Fibroblast of skin of abdomen (primary cell): ENCODE measurements at places on chromosomes 16 and 17.

- no peak for DNase-seq
Measured at GRCh38 chr16:89090669-89091426, 2.8 kb upstream of the ACSF3 start.

GRCh38 chr16:30004811-30005242 lies 6.0 kb downstream of the DOC2A start:
- DNase-seq, result no peak

DNA sequence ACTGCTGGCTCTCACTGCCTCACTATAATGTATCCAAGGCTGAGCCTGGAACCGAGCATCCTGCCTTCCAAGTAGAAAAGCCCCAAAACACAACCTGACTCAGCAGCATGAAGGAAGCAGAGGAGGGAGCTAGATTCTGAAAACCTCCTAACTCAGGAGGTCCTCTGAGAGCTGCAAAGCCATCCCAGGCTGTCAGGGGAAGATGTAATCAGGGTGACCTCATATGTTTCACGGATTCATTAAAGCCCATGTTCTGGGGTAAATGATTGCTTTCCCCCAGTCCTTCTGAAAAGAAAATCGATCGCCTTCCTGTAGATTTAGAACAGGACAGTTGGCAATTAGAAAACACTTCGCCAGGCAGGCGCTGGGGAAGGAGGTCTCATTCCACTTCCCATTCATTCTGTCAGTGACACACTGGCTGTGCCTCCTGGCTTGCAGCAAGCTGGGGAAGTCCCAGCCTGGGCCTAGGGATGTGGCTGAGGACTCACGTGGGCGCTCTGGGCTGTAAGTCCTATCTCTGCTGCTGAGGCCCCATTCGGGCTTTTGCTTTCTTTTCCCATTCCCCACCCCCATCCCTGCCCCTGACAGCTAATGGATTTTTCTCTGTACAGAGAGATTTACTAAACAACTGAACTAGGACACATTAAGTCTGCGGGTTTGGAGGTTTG lies 75.7 kb upstream of the TMEM132E start:
- no peak for DNase-seq

- no peak for DNase-seq
Measured at GRCh38 chr16:3259836-3260235, 3.4 kb upstream of the MEFV start.

DNA sequence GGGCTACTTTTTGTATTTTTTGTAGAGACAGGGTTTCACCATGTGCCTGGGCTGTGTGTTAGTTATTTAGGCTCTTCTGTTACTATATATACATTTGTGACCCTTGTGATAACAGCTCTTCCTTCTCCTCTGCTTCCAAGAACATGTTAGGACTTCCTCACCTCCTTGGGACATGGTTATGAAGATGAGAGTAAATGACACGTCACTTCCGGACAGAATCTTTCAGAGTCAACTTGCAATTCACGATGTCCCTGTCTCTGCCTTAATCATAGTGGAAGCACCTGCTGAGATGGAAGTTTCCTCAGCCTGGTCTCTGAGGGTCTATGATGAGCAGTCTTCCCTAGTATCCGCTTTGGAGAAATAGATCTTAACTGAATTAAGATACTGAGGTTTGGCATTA lies 42.9 kb downstream of the CCDC42 start:
- no peak for DNase-seq

- no peak for DNase-seq
Measured at GRCh38 chr17:51765282-51766135, 393.0 kb downstream of the CA10 start.

GRCh38 chr17:82912484-82913089 lies 72.8 kb upstream of the ZNF750 start:
- no peak for DNase-seq

GRCh38 chr17:20800146-20800545 lies 220.6 kb downstream of the CDRT15L2 start:
- peak; percentile 8 for DNase-seq

GRCh38 chr17:29046473-29046839 lies 3.5 kb downstream of the PIPOX start:
- DNase-seq, result no peak

GRCh38 chr16:87295259-87295658 lies 21.9 kb downstream of the C16orf95 start:
- no peak for DNase-seq

GRCh38 chr16:8962393-8963009 lies 1.2 kb downstream of the USP7 start:
- no peak for DNase-seq

DNA sequence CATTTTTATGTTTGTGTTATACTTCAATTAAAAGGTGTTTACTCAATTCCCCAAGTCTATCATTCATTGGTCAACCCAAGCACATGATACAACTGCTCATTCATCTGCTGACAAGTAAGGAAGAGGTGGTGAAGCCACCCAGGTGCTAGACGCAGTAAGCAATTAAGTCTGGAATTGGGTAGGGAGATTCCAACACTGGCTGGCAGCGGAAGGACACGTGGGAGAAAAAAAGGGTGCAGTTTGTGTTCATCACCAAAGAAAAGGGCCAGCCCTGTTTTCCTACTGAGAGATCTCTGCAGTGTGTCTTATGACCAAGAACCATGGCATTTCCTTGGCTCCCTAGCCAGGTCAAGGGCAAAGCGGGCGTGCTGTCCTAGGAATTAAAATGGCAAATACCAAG lies 11.8 kb upstream of the ZNF23 start:
- DNase-seq, result no peak

DNA sequence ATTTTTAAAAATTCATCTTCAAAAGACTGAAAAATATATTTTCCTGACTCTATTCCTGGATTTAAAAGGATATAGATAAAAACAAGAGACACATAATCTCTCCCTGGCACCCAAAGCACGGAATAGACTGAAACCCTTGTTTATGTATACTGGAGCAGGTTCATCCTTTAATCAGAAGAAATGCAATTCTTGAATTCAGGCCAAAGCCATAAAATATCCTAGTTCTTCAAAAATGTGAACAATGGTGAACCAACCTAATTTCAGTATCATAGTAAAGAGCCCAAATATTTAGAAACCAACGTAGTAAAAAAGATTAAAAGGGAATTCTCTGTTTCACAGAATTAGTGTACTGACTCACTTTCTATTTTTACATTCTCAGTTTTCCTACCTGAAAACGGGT lies 188.5 kb upstream of the C17orf78 start:
- peak; percentile 25 for DNase-seq

- no peak for DNase-seq
Measured at GRCh38 chr17:82960419-82961271, 118.8 kb upstream of the METRNL start.

- no peak for DNase-seq
Measured at GRCh38 chr17:44200478-44201155, 933 bp upstream of the ATXN7L3 start.

GRCh38 chr17:45172541-45173286 lies 11.0 kb downstream of the HEXIM2 start:
- DNase-seq, result peak; percentile 90

- DNase-seq, result no peak
Measured at GRCh38 chr16:53953336-53953735, 249.4 kb downstream of the FTO start.

DNA sequence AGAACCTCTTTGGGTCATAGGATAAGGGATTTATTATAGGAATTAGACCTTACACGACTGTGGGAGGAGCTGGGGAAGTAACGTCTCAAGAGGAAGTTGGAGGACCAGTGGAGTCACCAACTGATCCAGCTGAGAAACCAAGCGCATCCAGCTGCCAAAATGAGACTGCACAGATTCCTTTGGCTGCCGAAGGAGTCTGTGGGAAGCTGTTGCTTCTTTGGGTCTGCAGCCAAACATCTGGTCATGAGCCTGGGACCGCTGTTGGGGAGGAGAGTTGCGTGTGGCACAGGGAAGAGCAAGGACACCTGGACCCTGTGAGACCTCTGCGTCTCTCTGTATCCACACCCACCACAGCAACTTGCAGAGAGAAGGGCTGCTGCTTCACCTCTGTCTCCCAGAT lies 2.4 kb upstream of the NACA2 start:
- DNase-seq, result peak; percentile 10

DNA sequence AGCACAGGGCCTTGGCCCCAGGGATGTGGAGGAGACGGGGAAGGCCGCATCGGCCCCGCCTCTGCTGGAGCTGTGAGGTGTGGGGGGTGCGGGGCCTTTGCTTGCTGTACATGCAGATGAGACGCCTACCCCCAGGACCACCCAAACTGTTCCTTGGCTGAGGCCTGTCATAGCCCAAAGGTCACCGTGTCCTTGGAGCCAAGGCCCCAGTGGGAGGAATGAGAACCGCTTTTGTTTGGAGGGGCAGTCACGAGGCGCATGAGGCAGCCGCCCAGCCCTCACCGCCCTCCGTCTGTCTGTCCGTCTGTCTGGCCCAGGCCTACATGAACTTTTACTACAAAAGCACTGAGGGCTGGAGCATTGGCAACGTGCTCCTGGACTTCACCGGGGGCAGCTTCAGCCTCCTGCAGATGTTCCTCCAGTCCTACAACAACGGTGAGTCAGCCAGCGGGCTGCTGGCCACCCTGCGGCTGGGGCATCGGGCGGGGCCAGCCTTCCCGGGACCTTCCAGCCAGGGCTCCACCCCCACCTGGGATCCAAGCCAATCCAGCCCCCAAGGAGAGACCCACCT lies 8.8 kb downstream of the TAX1BP3 start:
- peak; percentile 72 for DNase-seq

GRCh38 chr16:50711862-50712559 lies 18.6 kb downstream of the NOD2 start:
- no peak for DNase-seq
